ENCODE measurements at places on chromosomes 6 and 20.

GRCh38 chr6:37059344-37060194 lies 54.1 kb downstream of the FGD2 start:
- DNase-seq, result peak; percentile 75

GRCh38 chr6:29419516-29419915 lies 4.8 kb downstream of the OR12D1 start:
- no peak for DNase-seq

DNA sequence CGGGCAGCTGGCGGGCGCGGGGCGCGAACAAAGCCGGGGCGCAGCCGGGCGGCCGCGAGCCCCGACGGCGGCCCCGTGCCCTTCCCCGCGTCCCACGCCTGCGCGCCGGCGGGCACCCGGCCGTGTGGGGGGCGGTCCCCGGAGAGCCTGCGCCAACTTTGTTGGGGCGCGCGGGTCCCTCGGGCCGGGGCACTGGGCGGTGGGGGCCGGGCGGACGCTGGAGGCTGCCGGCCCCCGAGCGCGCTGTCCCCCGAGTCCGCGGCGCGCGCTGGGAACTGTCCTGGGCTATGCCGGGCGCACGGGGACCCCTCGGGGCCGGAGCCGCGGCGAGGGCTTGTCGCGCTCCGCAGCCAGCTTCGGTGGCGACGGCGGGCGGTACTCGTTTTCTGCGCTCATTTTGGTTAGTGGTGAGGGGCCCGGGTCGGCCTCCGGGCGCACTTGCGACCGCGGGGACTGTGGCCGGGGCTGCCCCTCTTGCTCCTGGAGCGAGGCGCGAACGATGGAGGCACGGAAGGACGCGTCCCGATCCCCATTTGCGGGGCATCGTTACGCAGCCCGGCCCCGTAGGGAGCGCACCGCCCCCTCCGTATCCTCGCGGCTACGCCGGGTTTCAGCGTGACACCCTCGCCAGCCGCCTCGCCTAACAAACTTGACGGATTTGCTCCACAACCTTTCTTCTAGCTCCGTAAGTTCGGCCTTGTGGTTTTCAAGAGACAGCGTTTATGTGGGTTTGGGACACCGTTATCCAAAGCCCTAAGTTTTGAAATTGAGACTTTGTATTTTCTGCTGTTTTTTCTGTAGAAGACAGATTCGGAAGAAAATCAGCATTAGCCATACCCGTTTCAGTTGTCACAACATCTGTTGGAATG lies 622 bp downstream of the SS18L1 start:
- peak; percentile 62 for DNase-seq

- DNase-seq, result no peak
These were observed 341.2 kb downstream of the CDKAL1 start for GRCh38 chr6:20875369-20875963.

DNA sequence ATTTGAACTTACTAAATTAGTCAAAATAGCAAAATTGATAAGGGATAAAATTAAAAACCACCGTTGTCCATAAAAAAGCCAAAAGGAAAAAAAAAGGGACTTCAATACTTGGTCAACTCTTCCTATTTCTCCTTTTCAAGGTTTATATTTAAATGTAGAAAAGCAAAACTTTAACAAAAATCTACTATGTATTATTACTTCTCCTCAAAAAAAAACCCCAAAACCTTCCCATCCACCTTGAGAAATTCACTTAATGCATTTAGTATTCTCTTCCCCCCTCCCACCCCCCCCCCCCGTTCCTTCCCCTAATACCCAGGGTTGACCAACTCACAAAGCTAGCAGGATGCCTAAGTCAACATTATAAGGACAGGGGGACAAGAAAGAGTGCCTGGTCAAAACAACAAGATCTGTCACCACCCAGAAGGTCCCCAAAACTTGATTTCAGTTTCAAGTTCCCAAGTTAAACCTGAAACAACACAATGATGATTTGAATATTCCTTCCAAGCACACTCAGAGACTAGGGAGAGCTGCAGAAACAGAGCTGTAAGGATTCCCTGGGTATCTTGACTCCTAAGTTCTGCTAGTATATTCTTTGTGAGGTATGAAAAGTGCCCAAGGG lies 14.6 kb downstream of the GMDS start:
- DNase-seq, result no peak
